ENCODE measurements at places on chromosomes 5 and 9.

DNA sequence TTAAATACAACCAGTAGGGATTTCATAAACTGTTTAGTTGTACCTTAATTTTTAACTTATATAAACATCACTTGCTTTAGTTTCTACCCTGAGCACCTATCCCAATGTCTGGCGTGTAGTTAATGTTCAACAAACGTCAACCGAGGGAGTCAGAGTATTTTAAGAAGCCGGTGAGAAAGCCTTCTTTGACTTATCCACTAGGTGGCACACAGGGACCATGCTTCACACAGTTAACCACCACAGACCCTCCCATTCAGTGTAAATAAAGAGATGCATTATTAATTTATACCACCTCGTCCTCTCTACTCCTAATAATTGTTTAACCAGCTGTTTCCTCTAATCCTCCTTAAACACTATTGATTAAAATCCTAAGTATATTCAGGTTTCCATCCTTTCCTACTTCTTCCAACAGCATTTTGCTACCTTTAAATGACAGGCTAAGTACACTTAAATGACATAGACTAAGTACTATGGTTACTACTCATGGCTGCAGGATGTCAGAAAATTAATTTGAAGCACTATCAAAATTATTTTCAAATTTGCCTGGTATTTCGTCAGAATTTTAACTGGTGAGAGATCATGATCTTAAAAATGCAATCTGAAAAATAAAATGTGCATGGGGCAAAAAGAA lies 2.3 kb downstream of the HAPLN1 start:
- DNase-seq: no peak

GRCh38 chr9:93112116-93112863 lies 16.3 kb downstream of the CARD19 start:
- no peak for DNase-seq

DNA sequence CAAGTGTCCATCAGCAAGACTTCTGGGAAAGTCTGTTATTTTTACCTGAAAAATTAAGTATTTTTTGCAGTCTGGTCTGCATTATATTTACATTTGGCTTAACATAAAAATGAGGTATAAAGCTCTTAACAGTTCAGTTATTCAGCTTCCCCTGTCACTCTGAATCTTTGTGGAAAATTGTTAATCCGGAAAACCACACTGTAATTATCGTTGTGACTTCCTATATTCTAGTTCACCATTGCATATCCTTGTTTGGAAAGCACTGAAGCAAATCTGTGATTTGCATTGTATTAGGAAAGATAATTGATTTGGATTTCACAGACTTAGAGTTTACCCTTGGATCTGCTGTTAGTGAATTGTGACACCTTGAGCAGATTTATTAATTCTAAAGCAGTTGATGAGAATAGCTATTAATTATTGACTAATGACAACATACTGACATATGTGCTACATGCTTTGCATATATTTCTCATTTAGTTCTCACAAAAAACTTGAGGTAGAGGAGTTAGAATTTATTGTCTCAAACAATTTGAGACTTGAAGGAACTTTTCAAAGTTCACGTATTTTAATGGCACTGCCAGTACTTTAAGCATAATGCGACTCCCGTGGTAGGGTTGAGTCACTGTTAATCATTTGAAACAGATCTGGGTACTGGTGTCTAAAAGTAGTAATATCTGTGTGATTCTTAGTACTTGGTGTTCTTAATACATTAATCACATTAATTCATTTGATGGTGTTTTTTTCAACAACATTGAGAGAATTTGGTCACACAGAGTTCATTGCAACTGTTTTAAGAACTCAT lies 71.8 kb upstream of the LRRC70 start:
- DNase-seq: no peak

GRCh38 chr9:125997196-125997823 lies 250.1 kb downstream of the PBX3 start:
- DNase-seq: no peak

GRCh38 chr5:103394676-103395075 lies 136.1 kb downstream of the MACIR start:
- DNase-seq: no peak

- no peak for DNase-seq
These were observed 316.1 kb downstream of the IRX1 start for GRCh38 chr5:3911773-3912172.

DNA sequence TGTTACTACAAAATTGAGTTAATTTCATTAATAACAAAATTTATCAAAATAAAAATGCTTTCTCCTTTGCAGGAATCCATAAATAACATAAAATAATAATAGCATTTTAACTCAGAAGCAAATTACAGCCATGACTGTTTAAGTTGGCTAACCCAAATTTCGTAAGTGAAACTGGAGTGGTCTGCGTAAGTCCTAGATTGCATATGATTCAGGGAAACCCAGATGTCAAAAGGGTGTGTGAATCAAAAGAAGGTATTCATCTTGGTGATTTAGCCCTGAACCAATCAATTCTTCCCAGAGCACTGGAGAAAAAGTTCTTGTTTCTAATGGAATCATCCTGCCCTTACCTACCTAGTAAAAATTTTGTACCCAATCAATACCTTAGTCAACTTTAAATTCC lies 547.6 kb downstream of the RAB3C start:
- DNase-seq: no peak

GRCh38 chr5:126780165-126780827 lies 3.4 kb downstream of the LMNB1 start:
- no peak for DNase-seq

DNA sequence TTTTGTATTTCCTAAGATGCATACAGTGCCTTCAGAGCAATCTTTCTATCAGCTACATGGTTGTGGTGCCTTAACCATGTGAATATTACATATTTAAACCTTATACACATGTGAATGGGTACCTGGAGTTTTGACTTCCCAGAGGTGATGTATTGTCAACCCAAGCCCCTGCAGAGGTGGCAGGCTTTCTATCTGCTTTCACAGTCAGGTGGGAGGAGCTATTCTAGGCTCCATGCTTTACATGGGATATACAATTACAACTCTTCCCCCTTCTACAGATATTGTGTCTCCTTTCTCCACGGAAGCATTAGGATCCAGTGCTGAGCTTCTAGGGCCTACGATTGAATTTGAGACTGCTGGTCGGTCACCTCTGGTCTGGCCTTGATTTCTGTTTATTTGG lies 89.8 kb upstream of the TUT7 start:
- DNase-seq: no peak

GRCh38 chr9:101840694-101841188 lies 102.3 kb upstream of the GRIN3A start:
- DNase-seq: no peak
